ENCODE measurements at places on chromosomes 3 and 15.

- DNase-seq, result no peak
These were observed 5.2 kb downstream of the KCTD6 start for GRCh38 chr3:58497097-58497496.

DNA sequence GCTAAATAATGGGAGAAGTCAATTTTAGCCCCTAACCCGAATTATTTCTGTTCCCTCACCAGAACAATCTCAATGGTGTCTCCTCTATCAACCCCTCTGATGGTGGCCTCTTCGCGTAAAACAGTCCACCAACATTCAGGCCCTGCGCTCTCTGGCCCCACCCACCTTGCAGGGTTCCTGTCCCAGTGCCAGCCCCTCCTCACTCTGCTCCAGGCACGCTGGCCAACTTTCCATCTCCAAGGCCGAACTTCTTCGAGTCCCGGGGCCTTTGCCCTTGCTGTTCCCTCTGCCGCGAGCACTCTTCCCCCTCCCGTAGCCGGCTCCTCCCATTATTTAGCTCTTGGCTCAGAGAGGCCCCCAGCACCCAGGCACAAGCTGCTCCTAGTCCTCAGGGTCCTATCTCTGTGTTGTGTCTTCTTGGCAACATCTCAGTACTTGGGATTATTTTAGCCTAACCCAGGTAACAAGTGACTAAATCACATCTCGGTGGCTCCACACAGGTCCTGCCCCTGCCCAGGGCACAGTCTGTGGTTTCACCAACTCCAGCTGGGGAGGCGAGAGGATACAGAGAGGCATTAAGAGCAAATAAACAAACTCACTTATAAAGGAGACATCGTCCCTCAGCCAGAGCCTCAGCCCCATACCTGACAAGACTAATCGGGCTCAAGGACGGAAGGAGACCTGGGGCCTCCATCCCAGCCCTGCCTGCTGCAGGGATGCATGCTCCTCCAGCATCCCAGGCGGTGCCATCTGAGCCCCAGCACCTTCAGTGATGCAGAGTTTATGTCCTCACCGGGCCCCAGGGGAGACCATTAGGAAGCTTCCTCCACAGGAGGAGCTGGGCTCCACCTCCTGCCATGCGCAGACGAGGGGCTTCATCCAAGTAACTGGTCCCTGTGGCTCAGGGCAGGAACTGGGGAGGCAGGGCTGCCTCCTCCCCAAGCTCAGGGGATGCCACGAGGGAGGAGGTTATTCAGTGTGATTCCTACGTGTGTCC lies 19.7 kb upstream of the IQSEC1 start:
- DNase-seq, result no peak

DNA sequence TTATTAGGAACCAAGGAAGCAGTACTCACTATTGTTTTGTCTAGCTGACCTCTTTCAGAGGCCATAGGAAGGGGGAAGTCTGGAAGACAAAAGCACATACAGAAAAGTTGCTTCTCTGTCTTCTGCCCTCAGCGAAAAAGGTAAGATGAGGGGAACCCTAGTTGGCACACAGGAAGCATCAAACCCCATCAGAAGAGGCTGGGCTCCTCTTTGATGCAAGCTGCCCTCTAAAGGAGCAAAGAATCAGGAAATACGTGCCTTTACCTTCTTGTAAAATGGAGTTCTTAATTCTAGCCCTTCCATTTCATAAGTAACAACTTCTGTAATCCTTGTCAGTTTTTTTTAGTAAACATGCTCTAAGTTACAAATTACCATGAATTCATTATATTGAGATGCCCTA lies 12.5 kb downstream of the SPINK8 start:
- no peak for DNase-seq

DNA sequence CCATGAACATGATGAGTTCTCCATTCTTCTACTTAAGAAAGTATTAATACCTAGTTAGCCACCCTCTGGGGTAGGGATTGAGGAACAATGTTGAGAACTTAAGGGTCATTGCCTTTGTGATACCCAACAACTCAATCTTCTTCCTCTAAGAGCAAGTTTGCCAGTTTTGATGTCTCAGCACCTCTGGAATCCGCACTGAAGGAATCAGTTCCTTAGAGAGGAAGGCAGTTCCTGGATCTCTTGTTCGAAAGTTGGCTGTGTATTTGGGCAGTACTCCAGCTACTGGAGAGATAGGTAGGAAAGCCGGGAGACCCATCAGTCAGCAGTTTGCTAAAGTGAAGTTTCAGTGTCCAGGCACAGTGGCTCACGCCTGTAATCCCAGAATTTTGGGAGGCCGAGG lies 35.6 kb upstream of the MTHFS start:
- no peak for DNase-seq

DNA sequence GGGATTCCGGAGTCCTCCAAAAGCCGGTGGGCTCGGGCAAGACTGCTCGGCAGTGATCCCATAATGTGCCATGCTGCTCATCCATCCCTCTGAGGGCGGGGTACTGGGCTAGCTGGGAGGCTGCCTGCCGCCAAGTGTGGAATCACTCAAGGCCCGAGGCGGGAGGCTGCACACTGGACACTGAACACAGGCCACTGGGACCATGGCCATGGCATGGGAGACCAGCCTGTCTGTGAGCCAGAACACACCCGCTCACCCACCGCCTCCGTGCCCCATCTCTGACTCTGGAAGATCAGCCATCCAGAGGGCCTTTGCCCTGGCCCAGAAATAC lies 1.4 kb downstream of the C3orf22 start:
- DNase-seq, result no peak

- no peak for DNase-seq
These were observed 12.5 kb downstream of the OXNAD1 start for GRCh38 chr3:16277471-16277870.

DNA sequence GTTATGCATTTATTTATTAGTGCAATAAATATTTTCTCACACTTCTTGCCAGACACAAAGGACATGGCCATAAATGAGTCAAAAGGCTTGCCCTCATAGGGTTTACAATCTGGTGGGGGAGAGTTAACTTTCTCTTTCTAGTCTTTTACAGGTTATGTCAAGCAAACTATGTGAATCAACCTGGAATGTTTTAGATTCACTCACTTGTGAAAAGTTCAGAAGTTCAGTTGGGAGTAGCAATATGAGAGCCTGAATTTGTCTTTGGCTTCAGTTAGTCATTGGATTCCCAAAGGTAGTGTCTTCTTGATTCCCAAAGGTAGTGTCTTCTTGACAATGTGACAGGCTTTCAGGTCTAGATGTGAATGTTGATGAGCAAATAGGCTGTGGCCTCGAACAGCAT lies 264.8 kb downstream of the SOX2 start:
- DNase-seq, result no peak

- no peak for DNase-seq
These were observed 229.7 kb upstream of the BHLHE40 start for GRCh38 chr3:4749567-4750002.

DNA sequence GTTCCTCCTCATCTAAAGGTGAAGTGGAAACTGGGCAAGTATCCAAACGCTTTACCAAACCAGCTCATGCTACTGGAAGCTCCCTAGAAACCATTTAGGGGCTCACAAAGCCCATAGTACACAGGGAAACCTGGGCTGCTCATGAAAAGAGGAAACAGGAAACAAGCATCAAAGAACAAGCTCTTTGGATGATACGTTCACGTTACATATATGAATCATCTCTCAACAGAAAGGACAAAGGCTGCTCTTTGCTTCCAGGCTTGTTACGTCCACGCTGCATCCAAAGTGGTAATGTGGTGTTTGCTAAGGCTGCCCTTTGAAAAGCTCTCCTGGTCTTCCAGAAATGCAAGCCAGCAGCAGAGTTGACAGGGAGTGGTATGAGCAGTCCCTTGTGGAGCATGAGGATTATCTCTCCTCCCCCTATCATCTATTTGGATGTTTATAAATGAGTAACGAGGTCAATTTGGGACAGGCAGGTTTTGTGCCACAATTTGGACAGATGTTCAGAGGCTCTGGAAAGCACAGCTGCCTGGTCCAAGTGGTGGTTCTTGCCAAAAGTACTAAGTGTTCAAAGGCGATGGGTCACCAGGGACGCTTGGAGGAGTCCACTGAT lies 98.0 kb upstream of the RORA start:
- DNase-seq, result no peak

GRCh38 chr3:98108162-98108561 lies 21.2 kb downstream of the OR5AC2 start:
- no peak for DNase-seq

DNA sequence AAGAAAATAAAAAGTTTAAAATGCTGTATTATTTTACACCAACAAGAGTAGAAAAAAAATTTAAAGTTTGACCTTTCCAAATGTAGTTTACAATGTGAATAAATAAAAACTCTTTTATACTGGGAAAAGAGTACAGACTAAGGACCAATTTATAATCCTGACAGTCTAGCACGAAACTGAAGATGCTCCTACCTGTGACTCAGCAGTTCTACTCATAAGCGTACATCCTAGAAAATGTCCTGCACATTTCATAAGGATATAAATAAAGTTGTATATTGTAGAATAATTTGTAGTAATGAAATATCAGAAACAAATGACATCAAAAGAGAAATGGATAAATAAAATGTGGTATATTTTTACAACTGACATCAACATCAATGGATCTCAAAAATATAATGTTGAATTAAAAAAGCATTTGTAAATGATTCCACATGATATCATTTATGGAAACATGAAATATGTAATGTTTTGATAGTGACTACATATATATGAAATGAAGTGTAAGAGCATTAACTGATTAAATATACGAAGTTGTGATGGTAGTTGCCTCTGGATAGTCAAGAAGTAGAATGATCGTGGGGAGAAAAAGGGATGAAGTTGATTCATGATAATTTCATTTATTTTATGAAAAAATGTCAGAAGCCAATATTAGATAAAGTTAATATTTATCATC lies 161.3 kb upstream of the CBLB start:
- no peak for DNase-seq

GRCh38 chr3:46968783-46969428 lies 7.6 kb downstream of the CCDC12 start:
- DNase-seq, result no peak
